ENCODE measurements at places on chromosomes 4 and X.

GRCh38 chrX:138492371-138492770 is 219.1 kb downstream of the FGF13 start:
- H3K4me3 ChIP-seq: no peak overlapping the region
- H3K27ac ChIP-seq: no peak overlapping the region

DNA sequence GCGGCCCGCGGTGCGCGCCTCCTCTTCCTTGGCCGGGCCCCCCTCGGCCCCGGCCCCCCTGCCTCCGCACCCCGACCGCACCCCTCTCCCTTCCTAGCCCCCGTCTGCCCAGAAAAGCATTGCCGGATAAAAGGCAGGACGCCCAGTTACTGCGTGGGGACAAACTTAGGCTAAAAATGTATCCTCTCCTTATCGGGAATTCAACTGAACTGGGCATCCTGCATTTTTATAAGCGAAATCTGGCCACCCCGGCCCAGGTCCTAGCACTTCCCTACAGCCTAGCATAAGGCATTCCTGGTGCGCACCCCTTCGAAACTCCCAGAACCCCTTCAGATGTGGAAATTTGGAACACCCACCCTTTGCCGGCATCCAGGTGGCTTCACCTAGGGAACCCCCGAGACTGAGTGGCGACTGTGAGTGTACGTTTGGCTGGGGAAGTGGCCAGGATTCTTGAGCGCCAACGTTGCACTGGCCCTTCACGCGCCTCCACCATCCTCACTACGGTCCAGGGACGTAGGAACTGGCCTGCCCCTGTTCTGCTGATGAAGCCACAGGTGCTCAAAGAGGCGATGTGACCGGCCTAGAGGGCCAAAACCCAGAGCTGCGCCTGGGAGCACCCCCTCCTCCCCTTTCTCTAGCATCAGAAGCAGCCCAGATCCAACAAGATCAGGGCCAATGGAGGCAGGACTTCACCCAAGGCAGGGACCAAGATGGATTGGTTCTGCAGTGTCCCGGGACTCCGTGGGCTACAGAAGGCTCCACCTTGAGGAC is 5.7 kb upstream of the RNF4 start:
- DNase-seq: no peak
- H3K27ac ChIP-seq: no peak overlapping the region
- no peaks in the 10 kb centered on the region for H3K36me3 ChIP-seq
- peaks cover 33% of the 10 kb centered on the region for H3K27me3 ChIP-seq
- peaks cover 26% of the 10 kb centered on the region for H3K4me1 ChIP-seq

GRCh38 chr4:140856621-140857062 is 100.5 kb upstream of the TBC1D9 start:
- H3K27ac ChIP-seq: no peak overlapping the region
- no peaks in the 10 kb centered on the region for H3K4me1 ChIP-seq
- no peaks in the 10 kb centered on the region for H3K36me3 ChIP-seq
- H3K4me3 ChIP-seq: no peak overlapping the region

- no peaks in the 10 kb centered on the region for H3K4me1 ChIP-seq
- H3K27ac ChIP-seq: no peak overlapping the region
- H3K27me3 ChIP-seq: no peaks in the 10 kb centered on the region
- no peak overlapping the region for H3K4me3 ChIP-seq
Measured at GRCh38 chr4:118762155-118762554, 73.8 kb downstream of the SEC24D start.

GRCh38 chr4:18630218-18631110 is 608.9 kb upstream of the LCORL start:
- H3K4me1 ChIP-seq: no peaks in the 10 kb centered on the region
- DNase-seq: no peak
- no peak overlapping the region for H3K27ac ChIP-seq
- H3K36me3 ChIP-seq: no peaks in the 10 kb centered on the region
- H3K27me3 ChIP-seq: no peaks in the 10 kb centered on the region

- H3K36me3 ChIP-seq: no peaks in the 10 kb centered on the region
- no peak overlapping the region for H3K4me3 ChIP-seq
- DNase-seq: no peak
- H3K27me3 ChIP-seq: no peaks in the 10 kb centered on the region
Measured at GRCh38 chrX:15953801-15954200, 99.2 kb upstream of the AP1S2 start.

DNA sequence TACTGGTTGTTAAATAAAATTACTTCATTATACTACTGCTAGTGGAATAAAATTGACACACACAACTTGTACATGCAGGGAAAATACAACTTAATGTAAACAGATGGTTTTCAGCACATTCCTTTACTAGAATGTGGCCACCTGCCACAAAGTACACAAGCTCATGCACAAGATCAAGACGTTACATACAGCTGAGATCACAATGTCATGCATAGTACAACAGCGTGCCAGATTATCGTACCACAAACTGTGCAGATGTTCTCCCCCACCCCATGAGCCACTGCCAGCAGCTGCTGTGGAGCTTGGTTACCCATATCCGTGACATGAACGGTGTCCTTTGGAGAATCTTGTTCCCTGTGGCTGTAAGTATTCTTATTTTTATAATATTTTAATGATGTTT is 27.7 kb downstream of the FBXO8 start:
- H3K4me3 ChIP-seq: no peak overlapping the region
- DNase-seq: no peak
- peaks cover 25% of the 10 kb centered on the region for H3K36me3 ChIP-seq

DNA sequence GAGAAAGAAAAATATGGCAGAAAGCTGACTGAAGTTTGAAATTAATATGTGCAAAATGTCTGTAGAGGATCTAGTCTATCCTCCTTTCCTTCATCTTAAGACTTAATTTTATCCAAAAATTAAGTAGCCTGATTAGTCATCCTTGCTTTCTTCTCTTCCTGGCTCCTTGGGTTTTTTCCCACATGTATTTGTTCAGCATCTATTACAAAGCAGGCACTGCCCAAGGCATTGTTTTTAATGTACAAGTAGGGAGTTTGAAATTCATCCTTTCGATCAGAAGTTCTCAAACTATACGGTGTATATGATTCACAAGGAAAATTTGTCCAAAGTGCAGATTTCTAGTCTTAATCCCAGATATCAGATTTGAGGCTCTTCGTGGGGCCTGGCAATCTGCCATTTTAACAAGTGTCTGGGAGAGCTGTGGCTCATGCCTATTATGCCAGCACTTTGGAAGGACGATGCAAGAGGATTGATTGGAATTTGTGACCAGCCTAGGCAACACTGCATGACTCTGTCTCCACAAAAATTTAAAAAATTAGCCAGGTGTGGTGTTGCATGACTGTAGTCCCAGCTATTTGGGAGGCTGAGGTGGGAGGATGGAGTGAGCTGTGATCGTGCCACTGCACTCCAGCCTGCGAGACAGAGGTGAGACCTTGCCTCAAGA is 19.4 kb upstream of the YTHDC1 start:
- no peak overlapping the region for H3K27ac ChIP-seq
- no peak overlapping the region for H3K4me3 ChIP-seq
- no peak for DNase-seq
- H3K4me1 ChIP-seq: peaks cover 3% of the 10 kb centered on the region

DNA sequence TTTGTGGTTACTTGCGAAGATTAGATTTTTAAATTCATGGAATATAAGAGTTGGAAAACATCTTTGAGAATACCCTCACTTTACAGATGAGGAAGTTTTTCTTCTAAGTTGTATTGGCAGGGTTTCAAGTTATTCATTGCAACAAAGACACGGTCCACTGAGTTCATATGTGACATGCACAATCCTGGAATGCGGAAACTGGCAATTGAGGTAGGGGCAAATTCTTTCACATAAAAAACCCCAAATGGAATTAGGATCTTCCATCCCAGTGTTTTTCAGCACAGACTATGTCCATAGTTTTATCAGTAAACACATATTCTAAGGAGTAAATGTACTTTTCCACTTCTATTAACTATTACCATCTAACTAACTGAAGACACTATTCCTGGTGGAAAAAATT is 81.8 kb upstream of the NAP1L5 start:
- H3K36me3 ChIP-seq: no peaks in the 10 kb centered on the region
- no peak for DNase-seq
- H3K4me1 ChIP-seq: no peaks in the 10 kb centered on the region
- H3K27me3 ChIP-seq: no peaks in the 10 kb centered on the region

All from T-cell (primary cell).